ENCODE measurements at places on chromosomes 2 and 18.

DNA sequence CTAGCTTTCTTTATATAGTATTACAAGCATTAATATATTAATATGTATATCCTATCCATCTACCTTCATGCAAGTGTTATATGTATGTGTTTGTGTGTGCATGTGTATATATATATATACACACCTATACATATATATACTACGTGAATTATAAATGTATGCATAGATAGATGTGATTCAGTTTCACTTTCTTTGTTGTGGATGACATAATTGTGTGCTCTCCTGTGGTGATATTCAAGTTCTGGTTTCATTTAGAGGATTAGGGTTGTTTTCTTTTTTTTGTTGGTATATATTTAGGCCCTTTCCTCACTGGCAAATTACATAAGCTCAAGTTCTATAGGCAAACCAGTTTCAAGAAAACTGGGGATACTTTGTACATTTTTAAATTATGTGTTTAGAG, 225.7 kb upstream of the FANCL start:
- H3K27ac ChIP-seq, result no peak overlapping the region
- DNase-seq, result no peak
- H3K4me1 ChIP-seq, result no peaks in the 10 kb centered on the region
- H3K36me3 ChIP-seq, result no peaks in the 10 kb centered on the region
- H3K27me3 ChIP-seq, result peaks cover 3% of the 10 kb centered on the region

DNA sequence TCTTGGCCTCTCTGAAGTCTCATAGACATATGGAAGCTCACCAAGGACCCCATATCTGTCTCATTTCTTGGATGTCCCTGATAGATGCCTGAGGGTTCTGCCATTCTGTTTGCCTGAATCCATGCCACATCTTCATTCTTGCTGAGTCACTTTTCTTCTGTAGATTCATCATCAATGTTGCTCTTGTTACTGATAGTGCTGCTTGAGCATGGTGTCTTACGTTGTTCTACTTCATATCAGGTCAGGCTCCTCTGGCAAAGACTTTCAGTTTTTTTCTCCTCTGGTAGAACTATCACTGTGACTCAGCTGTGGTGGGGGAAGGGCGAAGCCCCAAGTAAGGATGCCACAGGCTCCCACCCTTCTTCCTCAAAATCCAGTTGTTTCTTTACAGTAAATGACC, 885.2 kb downstream of the DCDC2C start:
- no peaks in the 10 kb centered on the region for H3K36me3 ChIP-seq
- no peak for DNase-seq
- H3K4me3 ChIP-seq, result no peak overlapping the region

DNA sequence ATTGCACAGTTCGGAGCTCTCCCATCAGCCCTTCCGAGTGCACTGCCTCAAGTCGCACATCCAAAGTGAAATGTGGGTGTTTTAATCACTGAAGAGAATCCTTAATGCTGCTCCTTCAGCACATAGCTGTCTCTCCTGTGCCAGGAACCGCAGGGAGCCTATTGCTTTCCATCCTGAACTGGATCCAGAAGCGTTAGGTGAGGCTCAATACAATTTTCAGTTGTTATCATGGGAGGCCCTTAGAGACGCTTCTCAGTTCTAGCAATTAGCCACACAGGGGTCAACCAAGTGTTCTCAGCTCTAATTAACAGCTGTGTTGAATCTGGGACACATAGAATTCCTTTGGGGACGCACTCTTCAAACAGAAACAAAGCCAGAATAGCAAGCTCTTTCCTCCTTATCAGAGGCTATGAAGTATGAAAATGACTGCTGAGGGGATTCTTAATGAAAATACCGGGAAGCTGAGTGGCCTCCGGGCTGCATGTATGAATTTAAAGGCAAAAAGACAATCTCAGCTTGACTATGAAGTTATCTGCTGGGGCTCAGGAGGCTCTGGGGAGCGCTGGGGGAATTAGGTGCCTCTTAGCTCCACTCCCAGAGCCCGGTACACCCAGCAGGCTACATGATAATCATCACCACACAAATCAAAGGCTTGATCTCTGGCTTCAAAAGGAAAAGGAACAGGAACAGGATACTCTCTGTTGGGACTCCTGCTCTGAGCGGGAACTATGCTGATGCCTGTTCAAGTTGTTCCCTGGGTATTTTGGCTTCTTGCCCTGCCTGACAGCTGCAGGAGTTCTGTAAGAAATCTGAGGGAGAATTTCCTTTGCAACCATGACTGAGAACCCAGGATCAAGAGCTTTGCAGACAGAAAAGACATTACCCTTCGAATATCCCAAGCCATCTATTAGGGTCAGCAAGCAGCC, 55.4 kb upstream of the NCOA1 start:
- H3K27me3 ChIP-seq, result no peaks in the 10 kb centered on the region
- no peaks in the 10 kb centered on the region for H3K36me3 ChIP-seq
- no peak for DNase-seq
- no peaks in the 10 kb centered on the region for H3K4me1 ChIP-seq
- H3K27ac ChIP-seq, result no peak overlapping the region
- H3K4me3 ChIP-seq, result no peak overlapping the region

DNA sequence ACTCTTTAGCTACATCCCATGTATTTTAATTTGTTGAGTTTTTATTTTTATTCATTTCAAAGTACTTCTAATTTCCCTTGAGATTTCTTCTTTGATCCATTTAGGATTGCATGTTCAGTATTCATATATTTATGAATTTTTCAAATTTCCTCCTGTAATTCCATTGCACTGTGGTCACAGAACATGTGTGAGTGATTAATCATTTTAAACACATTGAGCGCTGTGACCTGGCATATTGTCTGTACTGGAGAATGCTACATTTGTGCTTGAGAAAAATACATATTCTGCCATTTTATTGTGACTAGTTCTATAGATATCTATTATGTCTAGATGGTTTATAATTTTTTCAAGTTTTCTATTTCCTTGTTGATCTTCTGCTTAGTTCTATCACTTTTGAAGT, 353.7 kb downstream of the RAD51AP2 start:
- H3K27me3 ChIP-seq, result no peaks in the 10 kb centered on the region
- H3K27ac ChIP-seq, result no peak overlapping the region
- H3K4me1 ChIP-seq, result peaks cover 16% of the 10 kb centered on the region
- no peaks in the 10 kb centered on the region for H3K36me3 ChIP-seq
- H3K4me3 ChIP-seq, result no peak overlapping the region

DNA sequence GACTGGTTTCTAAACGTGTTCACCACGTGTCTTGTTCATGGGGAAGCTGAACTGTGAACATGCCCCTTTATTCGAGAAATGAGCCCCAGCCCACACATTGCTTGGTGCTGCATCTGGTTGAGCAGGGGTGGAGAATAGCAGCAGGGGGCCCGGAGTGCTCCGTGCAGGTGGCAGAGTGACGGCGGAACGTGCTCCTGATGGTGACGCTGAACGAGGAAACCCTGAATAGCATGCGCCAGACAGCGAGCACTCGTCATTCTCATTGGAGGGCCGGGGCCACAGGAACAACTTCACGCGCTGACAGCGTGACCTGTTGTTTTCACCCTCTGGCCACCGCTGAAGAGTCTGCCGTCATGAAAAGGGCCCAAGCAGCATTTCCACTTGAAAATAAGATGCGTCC, 125.8 kb upstream of the TPO start:
- DNase-seq, result no peak
- H3K4me3 ChIP-seq, result no peak overlapping the region
- no peak overlapping the region for H3K27ac ChIP-seq
- no peaks in the 10 kb centered on the region for H3K36me3 ChIP-seq
- H3K4me1 ChIP-seq, result no peaks in the 10 kb centered on the region

DNA sequence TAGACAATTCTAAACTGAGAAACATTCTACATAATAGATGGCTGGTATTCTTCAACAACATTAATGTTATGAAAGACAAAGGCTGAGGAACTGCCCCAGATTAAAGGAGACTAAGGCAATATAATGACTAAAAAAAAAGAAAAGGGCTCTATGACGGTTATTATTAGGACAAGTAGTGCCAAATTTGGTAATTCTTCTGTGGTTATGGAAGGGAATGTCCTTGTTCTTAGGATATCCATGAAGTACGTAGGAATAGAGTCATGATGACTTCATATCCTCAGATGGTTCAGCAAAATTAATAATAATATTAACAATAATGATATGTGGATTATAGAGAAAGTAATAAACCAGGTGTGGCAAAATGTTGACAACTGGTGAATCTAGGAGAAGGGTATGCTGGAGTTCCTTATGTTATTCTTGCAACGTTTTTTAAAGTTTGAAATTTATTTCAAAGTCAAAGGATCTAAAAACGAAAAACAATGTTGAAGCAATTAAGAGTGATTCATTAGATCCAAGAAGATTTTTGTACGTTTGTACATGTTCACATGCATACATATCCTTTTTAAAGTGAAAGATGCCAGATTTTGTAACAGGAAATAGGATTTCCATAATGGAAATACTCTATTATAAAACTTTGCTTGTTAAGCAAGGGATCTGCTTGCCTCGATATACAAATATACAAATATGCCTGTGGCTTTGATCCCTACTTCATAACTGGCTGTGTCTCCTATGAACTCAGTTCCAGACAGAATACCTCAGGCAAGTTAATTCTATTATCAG, 27.7 kb upstream of the STRN start:
- H3K4me1 ChIP-seq, result no peaks in the 10 kb centered on the region
- no peaks in the 10 kb centered on the region for H3K27me3 ChIP-seq
- peaks cover 12% of the 10 kb centered on the region for H3K36me3 ChIP-seq
- H3K4me3 ChIP-seq, result no peak overlapping the region
- DNase-seq, result no peak

DNA sequence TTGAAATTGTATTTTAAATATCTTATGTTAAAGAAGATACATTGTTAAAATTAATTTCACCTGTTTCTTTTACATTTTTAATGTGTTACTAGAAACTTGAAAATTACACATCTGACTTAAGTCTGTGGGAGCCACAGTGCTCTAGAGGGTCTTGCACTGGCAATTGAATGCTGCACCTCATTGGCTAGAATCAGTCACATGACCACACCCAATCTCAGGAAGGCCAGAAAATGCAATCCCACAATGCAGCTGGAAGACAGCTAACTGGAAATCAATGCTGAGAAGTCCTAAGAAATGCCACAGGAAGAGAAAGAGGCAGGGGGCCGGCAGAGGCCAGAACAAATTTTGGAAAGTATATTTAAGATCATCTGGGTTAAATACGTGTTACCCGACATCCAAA, 189.2 kb upstream of the POU3F3 start:
- H3K27me3 ChIP-seq, result peaks cover 9% of the 10 kb centered on the region
- H3K36me3 ChIP-seq, result no peaks in the 10 kb centered on the region
- no peaks in the 10 kb centered on the region for H3K4me1 ChIP-seq
- H3K27ac ChIP-seq, result no peak overlapping the region
- DNase-seq, result no peak
- H3K4me3 ChIP-seq, result no peak overlapping the region

DNA sequence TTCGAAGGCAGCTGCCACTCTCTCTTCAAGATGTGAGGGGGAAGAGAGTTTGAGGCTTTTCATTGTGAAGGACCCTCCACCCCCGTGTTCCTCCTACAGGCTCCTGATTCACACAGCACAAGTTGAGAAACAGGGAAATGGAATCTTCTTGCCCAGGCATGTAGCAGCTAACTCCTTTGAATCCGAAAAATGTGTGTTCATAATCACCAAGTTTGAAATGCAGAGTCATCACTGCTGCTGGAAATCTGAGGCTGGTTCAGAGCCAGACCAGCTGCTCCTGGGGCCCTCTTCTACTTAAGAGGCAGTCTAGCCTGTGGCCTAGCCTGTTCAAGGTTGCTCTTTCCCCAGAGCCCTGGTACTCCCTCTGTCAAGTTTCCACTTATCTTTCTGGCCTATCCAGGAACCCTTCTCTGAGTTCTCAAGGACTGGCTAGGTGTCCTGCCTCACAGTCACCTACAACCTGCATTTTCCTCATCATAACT, 166.4 kb downstream of the TMEM247 start:
- no peaks in the 10 kb centered on the region for H3K27me3 ChIP-seq
- no peak overlapping the region for H3K4me3 ChIP-seq
- H3K27ac ChIP-seq, result no peak overlapping the region
- peaks cover 14% of the 10 kb centered on the region for H3K36me3 ChIP-seq

DNA sequence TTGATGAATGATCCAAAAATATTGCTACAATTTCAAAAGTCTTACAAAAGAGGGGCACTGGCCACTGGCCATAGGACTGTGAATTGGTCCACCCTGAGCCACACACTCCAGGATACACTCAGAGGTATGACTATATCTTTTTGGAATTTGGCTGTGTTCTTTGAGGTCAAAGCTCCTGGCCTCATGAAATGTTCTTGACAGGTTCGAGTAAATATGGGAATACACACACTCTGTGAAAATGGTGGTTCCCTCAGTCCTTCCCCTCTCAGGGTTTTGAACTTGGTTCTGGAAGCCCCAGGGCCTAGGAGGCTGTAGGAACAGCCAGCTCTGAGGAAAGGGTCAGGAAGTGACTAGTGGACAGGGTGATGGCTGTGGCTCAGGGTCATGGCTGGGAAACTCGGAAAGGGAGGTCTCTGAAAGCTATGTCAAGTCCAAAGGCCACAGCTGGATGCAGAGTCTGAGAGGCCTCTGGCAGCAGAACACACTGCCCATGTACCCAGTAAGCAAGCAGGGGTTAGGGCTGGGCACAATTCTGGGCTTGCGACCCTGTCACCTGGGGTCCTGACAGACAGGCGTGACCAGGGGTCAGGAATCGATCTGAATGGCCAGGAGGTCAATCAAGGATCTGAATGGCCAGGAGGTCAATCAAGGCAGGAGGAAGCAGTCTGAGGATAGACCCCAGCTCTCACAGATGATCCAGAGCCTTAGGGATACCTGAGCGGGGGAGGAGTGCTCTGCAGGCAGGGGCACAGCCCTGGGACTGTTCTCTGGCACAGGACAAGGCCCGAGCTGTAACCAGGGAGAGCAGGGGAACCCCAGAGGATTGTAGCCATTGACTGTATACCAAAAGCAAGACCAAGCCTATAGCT, 223.4 kb upstream of the SMAD2 start:
- H3K36me3 ChIP-seq, result no peaks in the 10 kb centered on the region
- H3K27ac ChIP-seq, result no peak overlapping the region
- no peak overlapping the region for H3K4me3 ChIP-seq
- peaks cover 14% of the 10 kb centered on the region for H3K27me3 ChIP-seq
